Cerebellar cortex (tissue), 1 donor: ENCODE measurements at places on chromosomes 12 and 14.
A peak's percentile ranks its signal among the peaks of the same experiment; 100 is the strongest.

DNA sequence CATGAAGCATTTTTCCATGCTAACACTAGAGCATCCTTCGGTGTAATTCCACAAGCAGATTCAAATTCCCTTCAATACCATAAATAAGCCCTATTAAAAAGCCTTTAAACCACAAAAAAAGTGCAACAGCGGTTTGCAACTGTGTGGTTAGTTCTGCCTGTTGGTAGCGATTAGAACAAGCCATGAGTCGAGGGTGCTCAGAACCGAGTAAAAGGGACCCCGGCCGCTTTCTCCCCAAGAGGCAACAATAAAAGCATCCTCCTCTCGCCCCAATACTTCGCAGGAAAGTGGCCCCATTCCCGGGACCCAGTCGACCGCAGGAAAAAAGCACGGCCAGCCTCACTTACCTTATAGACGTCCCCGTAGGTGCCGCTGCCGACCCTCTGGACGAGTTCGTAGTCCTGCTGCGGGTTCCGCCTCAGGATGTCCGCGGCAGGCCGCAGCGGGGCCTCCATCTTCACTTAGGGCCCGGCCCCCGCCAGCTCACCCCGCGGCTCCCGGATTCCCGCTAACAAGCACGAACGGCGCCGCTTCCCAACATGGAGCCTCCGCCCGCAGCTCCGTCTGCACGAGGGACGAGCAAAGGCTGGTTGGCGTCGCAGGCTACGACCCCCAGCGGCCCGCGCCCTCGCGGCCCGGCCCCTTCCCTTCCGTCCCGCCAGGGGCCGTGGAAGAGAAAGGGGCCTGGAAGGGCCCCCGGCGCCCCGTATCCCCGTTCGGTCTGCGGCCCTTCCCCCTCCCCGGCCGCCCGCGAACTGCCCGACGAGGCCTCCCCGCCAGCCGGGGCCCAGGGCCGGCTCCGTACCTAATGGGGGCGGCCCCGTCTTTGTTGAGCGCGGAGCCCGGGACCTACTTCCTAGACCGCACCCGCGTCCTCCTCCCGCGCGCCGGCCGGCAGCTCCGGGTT, 521 bp downstream of the MAP4K5 start:
- peak; percentile 33 for DNase-seq

DNA sequence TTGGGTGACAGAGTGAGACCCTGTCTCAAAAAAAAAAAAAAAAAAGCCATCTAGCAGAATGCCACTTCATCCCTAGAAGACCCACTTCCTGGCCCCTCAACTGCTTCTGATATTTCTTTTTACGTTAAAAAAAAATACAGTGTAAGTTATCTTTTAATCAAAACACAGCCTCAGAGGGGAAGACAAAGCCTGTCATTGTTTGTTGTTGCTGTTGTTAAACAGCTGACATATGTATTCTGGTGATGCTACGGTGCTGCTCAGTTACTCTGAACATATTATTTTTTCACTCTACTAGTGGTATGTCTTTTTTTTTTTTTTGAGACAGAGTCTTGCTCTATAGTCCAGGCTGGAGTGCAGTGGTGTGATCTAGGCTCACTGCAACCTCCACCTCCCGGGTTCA, 75.4 kb downstream of the PAPLN start:
- DNase-seq = no peak

- DNase-seq = no peak
Measured at GRCh38 chr14:64709126-64709525, 4.9 kb downstream of the PLEKHG3 start.

DNA sequence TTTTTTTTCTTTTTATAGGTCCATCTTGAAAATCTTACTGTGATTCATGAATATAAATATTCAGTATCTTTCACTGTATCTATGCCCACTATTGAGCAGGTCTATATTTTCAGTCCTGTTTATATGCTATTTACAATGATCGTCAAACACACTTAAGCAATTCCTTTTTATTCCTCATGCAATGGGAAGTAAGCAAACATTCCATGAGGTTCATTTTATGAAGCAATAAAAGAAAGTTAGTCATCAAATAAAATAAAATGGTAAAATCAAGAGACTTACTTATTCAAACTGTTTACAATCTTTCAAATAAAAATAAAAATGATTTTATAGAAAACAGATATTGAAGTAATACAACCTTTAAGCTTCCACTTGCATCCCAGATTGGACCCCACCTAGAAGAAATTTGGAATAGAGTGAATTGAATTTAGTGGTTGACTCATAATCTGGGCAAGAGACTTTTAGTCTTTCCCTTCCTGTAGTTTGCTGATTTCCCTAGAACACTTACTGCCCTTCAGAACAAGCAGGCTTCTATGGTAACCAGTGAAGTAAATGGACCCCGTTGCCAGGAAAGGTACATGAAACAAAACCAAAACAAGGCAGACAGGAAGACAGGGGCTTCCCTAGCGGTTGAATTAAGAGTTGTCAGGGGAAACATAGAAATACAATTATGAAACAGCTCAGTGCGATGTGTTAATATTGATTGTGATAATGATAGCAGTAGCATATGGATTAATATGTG, 241.0 kb upstream of the ATP2B1 start:
- no peak for DNase-seq

GRCh38 chr12:41013881-41014642, 174.1 kb upstream of the PDZRN4 start:
- DNase-seq = no peak

DNA sequence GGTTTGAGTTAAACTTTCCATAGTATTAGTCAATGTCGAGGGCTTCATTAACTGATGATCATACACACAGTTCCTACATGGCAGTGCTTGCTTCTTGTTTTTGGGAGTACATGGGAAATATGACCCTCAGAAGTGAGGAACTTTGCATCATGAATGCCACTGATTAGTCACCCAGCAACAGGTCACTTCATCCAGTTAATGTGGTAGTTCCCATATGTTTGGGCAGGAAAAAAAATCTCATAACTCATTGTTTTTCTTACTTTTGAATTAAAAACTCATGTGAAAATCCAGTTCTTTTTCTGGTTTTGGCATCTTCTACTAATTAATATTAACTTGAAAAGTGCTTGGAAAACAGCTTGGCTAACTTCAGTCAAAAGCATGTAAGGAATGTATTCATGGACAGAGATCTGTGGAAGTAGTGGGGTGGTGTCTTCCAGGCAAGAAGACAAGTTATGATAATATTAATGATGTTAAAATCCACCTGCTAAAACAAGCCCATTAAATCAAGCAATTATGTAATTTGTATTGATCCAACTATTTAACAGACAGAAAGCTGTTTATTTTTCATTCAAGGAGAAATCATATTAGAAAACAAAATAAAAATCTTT, 309.1 kb upstream of the NAV3 start:
- DNase-seq = no peak
